ENCODE measurements at places on chromosomes 12 and 14.

DNA sequence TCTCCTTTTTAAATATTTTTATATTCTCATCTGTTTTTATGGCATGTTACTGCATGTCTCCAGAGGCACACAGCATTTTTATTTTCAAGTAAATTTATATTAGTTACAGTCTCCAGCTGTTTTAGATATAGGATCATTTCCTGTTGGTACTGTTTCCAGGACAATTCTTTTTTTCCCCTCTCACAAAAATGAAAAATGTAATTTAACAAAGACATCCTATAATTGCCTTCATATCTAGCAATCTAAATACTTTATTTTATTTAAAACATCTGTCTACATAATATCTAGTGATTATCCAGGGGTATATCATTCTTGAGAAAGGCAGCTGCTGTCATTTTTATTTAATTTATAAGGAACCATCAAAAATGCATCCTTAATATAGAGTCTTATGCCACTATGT lies 272.4 kb upstream of the NPAS3 start:
- no peak for DNase-seq

DNA sequence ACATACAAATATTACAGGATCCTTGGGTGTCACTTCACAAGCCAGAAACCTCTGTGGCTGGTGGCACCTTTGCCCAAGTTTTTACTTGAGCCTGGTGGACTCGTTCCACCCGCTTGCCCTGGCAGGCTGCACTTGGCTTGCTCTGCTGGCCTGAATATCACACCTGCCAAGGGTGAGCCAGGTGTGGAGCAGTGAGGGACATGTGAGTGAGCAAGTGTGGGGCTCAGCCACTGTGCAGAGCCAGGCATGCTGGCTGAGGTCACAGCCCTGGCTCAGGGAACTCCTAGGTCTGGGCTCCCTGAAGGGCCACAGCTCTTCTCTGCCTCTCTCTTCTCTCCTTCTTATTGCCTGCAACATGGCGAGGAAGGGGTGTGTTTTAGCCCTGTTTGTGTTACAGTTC lies 82.0 kb downstream of the SLC16A7 start:
- no peak for DNase-seq

GRCh38 chr14:68747393-68747792 lies 45.5 kb downstream of the ZFP36L1 start:
- DNase-seq: no peak

DNA sequence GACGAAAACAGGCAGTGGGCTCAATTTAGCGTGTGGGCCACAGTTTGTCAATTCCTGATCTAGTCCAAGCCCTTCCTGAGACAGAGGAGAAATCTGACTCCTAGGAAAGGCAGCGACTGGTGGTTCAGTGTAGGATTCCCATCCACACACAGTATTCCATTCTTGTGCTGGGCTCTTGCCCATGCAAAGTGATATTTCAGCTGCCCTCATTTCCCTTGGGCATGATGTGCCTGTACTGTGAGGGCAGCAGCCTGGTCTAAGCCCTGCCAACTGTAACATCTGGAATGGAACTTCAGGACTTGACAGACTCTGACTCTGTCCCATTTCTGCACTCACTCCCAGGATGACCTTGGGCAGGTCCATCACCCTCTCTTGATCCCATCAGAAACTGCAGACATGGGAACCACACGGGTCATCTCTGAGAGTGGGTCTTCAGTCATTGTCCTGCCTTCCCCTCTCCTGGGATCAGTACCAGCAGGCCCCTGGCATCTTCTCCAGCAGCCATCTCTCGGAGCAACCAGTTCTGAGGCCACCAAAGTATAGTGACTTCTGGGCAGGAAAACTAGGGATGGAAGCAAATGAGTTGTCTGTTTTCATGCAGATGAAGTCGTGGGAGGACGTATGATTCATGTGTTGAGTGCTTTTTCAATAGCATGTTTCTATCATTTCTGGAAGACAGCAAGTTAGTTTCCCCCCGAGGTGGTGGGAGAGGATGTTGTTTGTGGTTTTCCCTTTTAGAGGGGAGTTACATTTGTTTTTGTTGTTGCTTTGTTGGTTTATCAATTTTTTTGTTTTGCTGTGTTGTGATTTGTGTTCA lies 54.2 kb upstream of the BCL2L14 start:
- DNase-seq: no peak

GRCh38 chr14:76584271-76584702 lies 177.0 kb upstream of the VASH1 start:
- DNase-seq: no peak

DNA sequence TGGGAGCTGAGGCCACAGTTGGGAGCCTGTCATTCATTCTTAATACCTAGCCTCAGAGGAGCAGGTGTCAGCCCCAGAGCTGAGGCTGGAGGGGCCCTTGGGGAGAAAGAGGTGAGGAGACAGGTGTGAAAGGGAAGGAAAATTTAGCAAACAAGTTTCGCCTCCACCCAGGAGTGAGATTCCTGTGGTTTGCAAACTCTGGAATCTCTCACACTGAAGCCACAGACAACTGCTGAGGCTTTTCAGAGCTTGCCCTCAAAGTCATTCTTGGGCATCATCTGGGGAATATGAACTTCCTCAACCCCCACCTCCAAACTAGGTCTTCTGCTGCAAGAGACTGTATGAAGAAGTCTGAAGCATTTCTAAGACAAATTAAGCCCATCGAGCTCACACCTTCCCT lies 589.5 kb upstream of the TBX3 start:
- DNase-seq: no peak

DNA sequence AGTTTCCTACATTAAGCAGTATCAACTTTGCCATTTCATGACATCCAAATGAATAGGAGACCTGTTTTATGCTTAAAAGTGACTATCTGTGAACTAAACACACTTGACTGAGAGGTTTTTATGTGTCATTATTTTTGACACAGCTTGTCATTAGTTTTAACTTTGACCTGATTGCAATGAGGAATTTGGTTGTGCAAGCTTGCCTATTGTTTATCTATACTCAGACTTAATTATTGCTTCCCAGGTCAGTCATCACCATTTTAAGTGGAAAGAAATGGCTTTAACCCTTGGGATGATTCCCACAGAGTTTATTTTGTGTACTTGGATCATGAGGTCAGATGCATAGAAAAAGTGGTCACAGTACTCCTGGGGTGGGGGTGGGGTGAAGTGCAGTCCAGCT lies 171.0 kb upstream of the PRICKLE1 start:
- DNase-seq: no peak

DNA sequence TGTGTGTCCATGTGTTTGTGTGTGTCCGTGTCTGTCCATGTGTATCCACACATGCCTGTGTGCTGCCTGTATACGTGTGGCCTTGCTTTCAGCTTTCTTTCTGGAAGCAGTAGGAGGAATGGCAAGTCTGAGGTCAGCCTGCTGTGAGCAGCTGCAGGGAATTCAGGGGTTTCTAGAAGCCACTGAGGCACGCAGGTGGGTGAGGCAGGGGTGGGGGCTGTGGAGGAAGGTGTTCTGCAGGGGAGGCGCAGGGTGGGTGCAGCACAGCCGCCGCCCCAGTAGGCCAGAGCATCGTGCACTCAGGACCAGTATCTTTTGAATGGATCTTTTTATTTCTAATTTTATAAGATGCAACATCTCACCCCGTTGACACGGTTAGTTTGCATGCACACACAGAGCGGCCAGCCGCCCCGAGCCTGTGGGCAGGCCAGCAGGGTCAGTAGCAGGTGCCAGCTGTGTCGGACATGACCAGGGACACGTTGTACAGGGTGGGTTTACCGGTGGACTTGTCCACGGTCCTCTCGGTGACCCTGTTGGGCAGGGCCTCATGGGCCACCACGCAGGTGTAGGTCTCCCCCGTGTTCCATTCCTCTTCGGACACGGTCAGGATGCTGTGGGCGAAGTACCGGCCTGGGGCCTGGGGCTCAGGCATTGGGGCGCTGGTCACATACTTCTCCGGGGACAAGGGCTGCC lies 327.7 kb downstream of the TMEM121 start:
- DNase-seq: no peak

- DNase-seq: no peak
These were observed 2.5 kb downstream of the RIMBP2 start for GRCh38 chr12:130713581-130713991.

DNA sequence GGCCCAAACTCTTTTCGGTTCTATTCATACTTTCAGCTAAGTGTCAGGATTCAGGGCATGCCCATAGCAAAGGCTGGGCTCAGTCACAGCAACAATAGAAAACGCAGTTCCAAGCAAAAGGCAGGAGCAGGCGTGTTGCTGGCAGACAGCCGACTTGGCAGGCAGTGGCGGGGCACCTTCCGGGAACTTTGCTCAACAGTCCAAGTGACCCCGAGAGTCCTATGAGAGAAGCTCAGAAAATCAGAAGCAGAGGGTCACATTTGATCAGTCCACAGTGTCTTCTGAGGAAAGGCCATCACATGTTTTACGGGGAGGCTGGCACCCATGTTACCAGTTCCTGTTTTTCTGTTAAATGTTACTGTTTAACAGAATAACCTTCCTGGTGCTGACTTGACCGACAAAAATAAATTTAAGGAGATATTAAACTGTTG lies 115.0 kb downstream of the DACT1 start:
- DNase-seq: no peak

GRCh38 chr14:53153702-53154112 lies 584 bp upstream of the DDHD1 start:
- no peak for DNase-seq

GRCh38 chr12:117144599-117144998 lies 45.4 kb upstream of the TESC start:
- no peak for DNase-seq

DNA sequence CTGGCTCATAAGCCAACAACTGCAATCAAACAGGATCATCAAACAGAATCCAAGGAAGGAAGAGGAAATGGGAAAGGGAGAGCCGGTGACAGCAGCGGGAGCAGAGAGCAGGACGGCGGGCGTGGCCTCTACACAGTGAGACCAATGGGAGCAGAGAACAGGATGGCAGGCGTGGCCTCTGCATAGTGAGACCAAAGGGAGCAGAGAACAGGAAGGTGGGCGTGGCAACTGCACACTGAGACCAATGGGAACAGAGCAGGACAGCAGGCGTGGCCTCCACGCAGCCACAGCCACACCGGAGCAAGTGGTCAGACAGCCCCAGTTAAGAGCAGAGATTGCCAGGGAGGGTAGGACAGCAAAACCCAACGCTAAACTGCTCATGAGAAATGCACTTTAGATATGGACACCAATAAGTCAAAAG lies 16.4 kb downstream of the LRCOL1 start:
- no peak for DNase-seq

DNA sequence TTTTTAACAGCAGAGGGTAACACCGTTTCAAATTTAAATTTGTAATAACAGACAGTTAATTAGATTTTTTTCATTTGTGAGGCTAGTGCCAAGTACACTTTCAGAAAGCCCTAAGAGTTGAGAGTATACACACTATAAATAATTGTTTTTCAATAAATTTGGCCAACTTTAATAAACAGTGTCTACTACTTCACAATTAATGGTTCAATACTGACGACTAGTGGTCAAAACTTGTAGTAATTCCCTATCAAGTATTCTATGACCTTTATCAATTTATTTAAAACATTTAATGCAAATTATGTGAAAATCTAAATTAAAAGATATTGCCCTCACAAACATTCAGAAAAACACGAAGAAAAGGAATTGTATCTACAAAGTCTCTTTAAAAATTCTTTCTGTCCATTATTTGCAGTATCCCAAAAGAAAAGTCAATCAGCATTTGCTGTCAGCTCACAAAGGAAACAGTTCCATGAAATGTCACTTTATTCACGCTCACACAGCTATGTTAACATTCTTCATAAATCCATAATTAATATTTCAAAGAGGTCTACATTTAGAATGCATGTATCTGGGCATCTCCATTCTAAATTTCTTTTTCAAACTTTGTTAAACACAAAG lies 91.2 kb downstream of the CEP128 start:
- DNase-seq: no peak

DNA sequence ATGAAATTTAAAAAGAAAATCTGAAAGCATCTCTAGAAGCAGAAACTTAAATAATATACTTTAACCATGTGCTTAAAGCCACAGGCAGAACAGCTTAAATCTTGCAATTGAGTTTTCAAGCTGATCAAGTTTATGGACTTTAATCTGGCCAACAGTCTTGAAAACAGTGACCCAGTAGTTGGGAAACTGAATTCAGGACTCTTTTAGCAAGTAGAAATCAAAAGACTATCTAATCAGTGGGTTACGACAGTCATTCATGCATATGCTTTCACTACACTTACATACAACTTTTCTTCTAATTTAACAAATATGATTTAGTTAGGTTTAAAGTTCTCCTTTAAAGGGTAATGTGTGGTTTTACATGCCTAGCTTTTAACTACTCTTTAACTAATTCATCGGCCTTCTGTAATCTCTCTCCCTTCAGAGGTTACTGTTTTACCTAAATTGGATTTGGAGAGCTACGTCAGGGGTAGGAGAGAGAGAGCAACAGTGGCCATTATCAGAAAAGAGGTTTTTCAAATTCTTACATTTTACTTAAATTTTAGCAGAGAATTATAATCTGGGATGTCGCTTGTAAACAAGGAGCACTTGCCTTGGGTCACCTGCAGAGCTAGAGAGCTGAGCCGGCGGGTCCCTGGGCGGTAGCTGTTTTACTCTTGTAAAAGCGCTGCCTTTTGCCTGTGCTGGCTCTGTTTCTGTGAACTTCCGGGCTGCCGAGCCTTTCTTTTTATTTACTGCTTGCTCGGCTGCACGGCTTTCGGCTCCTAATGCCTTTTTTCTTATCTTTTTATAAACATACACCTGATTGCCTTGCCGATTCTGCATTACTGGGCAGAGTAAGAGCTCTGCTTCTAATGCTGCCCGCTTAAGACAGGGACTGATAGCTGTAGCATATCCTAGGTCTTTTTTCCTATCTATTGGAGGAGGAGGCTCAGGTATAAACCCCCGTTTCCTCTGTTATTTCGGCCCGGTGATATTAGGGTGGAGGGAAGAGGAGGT lies 17.4 kb upstream of the LYZ start:
- DNase-seq: peak; percentile 25

- DNase-seq: no peak
These were observed 147.9 kb downstream of the PPFIA2 start for GRCh38 chr12:81610955-81611889.

DNA sequence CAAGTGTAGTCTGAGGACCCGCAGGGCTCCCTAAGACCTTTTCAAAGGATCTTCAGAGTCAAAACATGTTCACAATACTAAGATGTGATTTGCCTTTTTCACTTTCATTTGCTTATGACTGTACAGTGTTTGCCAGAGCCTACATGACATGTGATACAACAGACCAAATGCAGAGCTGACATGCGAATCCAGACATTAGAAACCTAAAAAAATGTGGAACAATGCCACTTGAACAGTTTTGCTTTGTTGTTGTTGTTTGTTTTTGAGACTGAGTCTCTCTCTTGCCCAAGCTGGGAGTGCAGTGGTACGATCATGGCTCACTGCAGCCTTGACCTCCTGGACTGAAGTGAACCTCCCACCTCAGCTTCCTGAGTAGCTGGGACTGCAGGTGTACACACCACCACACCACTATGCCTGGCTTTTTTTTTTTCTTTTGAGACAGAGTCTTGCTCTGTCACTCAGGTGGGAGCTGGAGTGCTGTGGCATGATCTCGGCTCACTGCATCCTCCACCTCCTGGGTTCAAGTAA lies 5.3 kb upstream of the RAB35 start:
- DNase-seq: no peak

GRCh38 chr14:103356024-103356682 lies 22.1 kb downstream of the EIF5 start:
- no peak for DNase-seq
